Stimulated activated naive CD8-positive, alpha-beta T cell treated with anti-CD3 and anti-CD28 coated beads, Interleukin-15, amount 100 ng/mL, for 72 hours (primary cell): ENCODE measurements at places on chromosomes 6 and 20.

GRCh38 chr6:130494729-130495128, 128.9 kb downstream of the TMEM200A start:
- no peak for DNase-seq

GRCh38 chr6:129893640-129894039, 32.5 kb upstream of the TMEM244 start:
- DNase-seq, result no peak

GRCh38 chr6:29232725-29233124, 62.0 kb downstream of the OR2J2 start:
- DNase-seq, result no peak

DNA sequence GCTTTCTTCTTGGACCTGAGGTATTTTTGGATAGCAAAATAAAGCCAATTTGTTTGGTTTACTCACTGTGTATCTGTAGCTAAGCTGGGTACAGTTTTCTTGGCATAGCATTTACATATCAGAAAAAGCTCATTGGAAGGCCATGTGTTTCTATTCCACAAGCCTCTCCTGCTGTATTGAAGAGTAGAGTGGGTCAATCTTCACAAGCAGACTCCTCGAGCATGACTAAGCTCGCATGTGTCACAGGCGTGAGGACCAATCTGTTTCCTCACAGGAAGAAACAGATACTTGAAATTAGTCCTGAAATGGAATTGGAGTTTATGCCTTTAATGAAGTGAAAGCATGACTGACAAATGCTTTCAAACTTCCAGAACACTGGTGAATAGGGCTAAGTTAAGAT, 1279.0 kb upstream of the MAP3K7 start:
- DNase-seq, result no peak

DNA sequence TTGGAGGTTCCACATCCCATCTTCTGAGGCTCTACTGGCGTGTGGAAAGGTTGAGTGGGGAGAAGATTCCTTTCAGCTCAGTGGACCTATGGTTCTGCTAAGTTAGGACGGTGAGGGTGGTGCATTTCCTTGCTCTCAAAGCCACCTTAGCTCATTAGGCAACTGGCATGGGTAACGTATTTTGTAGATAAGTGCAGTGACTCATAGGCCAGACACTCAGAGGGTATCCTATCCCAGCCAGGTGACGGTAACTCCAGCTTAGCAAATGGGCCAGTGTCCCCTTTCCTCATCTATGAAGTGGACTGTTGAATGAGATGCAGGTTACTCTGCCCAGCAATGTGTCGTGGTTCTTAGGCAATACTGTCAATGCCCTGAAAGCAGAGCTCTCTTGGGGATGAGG, 3.7 kb downstream of the RPS6KA2 start:
- DNase-seq, result no peak

DNA sequence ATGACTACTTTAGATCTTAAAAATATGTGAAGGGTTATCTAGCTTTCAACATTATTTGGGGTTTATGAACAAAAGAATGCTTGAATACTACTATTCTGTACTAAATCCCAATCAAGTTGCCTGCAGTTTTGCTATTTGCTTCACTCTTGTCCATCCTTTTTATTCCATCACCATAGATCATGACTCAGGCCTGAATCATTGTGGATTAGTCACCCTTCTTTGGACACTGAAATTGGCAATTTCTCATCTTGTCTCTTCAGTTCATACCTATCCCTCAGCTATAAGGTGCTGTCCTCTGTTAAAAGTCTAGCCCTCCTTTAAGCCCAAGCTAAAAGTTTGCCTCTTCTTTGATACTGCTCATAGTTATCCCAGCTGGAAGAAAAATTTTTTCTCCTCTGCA, 199.1 kb downstream of the CENPW start:
- no peak for DNase-seq

- DNase-seq, result no peak
Measured at GRCh38 chr6:157283330-157283898, 39.9 kb downstream of the TMEM242 start.

DNA sequence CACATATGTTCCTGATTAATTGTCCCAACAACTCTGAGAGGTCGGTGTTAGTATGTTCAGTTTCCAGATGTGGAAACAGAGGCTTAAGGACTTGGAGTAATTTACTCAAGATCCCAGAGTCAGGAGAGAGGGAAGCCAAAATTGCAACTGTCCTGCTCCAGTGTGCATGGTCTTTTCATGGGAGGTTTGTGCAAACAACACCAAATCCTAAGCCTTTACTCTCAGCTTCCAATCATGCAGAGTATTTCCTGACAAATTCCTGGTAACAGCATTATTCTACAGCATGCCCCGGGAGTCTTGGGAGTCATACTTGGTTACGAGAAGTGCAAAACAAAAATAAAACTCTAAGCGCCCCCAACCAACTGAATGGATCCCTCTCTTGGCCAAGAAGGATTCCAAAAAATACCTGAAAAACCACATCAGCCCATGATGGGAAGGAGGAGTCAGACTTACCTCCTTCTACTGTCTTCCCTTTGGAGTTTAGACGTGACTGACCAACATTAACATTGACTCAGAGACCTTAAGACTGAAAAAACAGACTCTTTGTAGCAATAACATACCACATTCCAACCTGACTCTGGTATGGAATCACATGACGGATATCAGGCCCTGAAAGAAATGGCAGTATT, 30.8 kb upstream of the PPP1R3G start:
- no peak for DNase-seq

DNA sequence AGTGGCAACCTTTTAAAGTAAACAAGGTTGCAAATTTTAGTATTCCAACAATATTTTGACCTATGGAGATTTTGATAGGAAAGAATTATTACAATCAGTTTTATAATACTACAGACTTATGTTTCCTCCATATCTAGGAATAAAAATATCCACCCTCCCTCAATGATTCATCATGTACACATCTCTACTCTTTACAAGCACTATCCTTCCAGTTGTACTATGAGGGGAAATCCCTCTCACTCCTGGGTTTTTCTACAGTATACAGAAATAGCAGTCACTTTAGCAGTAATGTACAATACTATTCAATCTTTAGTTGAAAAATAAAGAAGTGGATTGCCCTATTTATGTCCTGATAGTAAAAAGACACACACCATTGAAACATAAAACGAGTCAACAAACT, 46.3 kb upstream of the SCML4 start:
- DNase-seq, result no peak

DNA sequence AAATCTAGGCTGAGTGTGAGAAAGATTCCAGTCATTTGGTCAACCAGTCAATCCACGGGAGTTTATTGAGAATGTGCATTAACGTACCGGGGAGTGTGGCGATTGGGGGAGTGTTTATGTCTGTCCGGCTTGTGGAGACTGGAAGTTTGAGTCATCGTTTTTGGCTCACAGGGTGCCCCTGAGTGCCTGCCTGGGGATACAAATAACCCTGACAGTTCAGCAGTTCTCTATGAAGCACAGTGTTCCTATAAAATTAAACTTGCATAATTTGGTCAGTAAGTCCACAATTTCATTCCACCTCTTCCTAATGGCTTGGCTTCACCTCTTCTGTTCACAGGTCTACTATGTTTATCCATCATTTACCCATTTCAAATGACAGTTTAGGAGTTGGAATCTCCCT, 72.6 kb upstream of the PLEKHG1 start:
- no peak for DNase-seq

DNA sequence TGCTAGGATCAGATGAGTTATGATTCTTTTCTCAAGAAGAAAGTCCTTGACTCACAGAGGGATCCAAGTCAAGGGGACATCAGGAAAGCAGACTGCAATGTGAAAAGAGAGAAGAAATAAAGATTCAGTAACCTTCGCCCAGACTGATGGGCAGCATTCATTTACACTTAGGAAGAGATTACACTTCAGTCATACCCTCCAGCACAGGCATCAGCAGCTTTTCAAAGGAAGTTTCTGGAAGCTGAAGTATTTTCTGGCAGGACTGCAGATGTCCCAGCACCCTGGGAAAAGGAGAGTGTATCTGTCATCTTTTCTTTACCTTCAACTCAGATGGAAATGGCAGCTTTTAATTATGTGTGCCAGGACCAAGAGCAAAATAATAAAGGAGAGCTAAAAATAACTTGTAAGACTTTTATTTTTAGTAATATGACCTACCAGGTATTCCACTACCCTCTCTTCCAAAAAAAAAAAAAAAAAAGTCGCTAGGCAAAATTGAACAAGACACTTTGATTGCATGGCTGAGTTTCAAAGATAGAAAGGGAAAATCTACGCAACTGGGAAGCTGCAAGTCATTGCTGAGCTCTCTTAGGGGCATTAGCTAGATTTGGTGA, 712.1 kb downstream of the EPM2A start:
- DNase-seq, result no peak

- no peak for DNase-seq
Measured at GRCh38 chr6:108836061-108836460, 12.2 kb upstream of the ARMC2 start.

DNA sequence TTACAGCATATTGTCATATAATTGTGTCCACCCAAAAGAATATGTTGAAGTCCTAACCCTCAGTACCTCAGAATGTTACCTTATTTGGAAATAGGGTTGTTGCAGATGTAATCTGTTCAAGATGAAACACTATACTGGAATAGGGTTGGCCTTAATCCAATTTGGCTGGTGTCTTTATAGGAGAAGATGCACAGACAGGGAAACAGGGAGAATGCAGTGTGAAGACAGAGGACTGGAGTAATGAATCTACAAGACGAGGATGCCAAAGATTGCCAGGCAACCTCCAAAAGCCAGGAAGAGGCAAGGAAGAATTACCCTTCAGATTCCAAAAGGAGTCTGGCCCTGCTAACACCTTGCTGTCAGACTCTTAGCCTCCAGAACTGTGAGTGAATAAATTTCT, 482.9 kb downstream of the PTPRT start:
- DNase-seq, result no peak

DNA sequence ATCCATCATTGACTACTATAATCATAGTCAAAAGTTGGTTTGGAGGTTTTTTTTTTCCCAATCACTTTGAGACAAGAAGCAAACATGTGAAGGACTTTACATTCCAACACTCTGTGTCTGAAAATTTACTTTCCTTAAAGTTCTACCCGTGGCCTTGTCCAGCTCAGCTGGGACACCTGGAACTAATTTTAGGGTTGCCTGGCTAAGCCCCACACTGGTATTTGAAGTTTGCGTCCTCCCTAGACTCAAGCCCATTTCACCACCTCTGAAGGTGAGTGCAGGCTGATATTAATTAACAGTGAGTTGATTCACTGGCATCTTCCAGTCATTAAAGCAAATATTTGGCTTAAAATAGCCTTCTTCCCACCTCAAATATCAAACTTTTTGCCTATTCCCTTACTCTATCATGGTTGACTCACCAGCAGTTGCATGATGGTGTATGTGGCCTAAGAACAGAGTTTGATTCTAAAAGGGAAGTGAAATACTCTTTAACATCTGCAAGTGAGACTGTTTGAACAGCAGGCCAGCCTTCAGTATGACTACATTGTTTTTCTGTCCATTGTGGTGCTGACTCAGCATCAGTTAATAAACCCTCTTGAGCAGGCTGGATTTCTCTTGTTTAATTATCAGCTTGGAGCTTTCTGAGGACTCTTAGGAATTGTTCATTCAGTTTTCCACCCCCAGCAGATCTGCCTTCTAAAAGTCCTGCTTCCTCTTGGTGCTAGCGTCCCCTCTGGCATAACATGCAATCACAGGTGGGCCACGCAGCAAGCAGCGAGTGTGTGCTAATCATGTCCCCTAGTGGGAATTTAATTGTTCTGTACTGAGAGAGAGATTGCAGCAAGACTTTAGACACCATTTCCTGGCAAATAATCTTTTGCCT, 1.8 kb upstream of the PRDM1 start:
- DNase-seq, result no peak

DNA sequence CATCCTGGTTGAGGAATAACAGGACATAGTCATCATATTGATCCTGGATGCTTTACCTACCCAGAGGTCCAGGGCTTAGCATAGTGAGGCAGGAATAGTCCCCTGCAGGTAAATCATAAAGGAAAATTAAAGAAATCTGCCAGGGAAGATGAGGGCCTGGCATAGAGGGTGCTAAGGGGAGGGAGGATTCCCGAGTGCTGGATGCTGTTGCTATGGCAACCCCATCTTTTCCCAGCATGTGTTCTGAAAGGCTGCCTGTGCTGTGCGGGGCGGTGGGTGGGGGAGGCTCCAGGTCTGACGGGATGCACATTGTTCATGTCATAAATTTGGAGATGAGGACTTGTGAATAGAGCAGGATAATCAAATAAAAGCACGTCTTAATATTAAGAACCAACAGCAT, 212.6 kb upstream of the PCSK2 start:
- no peak for DNase-seq

- no peak for DNase-seq
Measured at GRCh38 chr6:147285087-147285855, 81.1 kb downstream of the STXBP5 start.

DNA sequence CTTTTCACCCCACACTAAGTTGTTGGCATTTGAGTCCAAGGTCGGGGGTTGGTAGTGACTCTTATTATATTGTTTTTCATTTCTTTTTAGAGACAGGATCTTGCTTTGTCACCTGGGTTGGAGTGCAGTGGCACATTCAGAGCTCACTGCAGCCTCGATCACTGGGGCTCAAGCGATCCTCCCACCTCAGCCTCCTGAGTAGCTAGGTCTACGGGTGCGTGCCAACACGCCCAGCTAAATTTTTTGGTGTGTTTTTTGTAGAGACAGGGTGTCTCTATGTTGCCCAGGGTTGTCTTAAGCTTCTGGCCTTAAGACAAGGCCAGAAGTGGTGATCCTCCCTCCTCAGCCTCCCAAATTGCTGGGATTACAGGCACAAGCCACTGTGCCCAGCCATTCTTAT, 25.1 kb upstream of the TGM2 start:
- DNase-seq, result no peak

GRCh38 chr20:20864351-20865096, 152.1 kb upstream of the RALGAPA2 start:
- no peak for DNase-seq

DNA sequence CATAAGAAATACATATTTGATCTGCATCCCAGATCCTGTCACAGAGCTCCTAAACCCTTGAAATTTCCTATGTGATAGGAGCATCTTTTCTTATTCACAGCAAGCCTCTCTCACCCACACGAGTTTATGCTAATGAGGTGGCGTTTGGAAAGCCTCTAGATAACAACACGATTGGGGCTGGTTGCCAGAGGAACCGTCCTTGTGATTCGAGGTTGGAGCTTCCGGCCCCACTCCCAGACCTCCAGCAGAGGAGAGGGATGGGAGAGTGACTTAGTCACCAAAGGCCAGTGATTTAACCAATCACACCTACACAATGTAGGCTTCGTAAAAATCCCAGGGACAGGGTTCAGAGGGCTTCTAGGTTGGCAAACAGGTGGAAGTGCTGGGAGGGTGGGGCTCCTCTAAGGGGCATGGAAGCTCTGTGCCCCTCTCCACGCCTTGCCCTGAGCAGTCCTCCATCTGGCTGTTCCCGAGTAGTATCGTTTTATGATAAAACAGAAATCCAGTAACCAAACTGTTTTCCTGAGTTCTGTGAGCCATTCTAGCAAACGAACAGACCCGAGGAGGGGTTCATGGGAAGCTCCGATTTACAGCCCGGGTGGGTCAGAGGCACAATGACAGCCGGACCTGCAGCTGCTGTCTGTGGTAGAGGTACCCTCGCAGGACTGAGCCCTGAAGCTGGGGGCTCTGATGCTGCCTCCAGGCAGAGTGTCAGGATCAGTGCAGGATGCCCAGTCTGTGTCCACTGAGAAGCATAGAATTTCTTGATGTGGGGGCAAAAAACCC, 238.1 kb upstream of the ARID1B start:
- DNase-seq, result no peak

GRCh38 chr6:50936277-50936681, 117.6 kb downstream of the TFAP2B start:
- DNase-seq, result no peak

- DNase-seq, result peak; percentile 38
Measured at GRCh38 chr20:52312132-52312729, 120.7 kb upstream of the ZFP64 start.

- no peak for DNase-seq
Measured at GRCh38 chr6:167842457-167842856, 15.7 kb downstream of the AFDN start.
